ENCODE measurements at places on chromosomes 6 and 20.

DNA sequence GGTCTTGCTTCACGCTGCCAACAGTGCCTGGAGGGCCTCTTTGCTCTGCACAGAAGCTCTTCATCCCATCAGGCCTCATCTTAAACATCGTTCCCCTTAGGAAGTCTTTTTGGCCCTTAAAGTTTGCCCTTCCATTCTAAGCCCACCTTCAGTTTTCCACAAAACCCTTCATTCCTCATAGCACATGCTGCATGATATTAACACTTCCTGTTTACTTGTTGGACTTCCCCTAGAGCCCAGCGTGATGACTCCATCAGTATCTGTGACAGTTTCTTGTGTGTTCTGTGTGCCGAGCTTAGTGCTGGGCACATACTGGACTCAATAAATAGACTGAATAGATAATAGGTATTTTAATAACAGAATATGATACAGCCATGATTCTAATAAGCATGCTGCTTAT lies 2.2 kb downstream of the NT5DC1 start:
- DNase-seq = no peak

DNA sequence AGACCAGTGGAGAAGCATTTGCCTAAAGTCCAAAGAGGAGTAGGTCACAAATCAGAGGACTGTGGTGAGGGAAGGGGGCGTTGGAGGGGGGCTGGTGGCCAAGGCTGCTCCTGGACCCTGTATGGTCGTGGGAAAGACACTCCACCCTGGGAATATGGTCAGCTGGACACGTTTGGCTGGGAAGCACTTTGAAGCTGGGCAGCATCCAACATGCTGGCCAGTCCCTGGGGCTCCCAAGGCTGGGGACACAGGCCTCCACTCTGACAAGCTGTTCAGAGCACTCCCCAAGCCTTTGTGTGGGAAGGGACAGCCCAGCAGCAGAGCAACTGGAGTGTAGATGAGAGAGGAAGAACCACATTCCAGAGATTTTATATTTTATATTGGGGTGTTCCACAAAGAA lies 203.2 kb downstream of the ANKRD60 start:
- DNase-seq = no peak

DNA sequence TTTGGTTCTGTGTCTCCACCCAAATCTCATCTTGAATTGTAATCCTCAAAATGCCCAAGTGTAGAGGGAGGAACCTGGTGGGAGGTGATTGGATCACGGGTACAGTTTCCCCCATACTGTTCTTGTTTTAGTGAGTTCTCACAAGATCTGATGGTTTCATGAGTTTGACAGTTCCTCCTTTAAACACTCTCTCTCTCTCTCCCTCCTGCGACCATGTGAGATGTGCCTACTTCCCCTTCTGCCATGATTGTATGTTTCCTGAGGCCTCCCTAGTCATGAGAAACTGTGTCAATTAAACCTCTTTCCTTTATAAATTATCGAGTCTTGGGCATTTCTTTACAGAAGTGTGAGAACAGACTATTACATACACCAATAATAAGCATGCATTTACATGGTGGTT lies 12.1 kb upstream of the EYS start:
- DNase-seq = no peak

GRCh38 chr6:11251553-11252360 lies 19.3 kb upstream of the NEDD9 start:
- DNase-seq = no peak

GRCh38 chr6:164924674-164925073 lies 384.7 kb downstream of the C6orf118 start:
- no peak for DNase-seq

- no peak for DNase-seq
These were observed 5.9 kb downstream of the MAP7 start for GRCh38 chr6:136544326-136544725.

GRCh38 chr6:89411145-89412070 lies 665 bp downstream of the RRAGD start:
- no peak for DNase-seq

- DNase-seq = no peak
These were observed 261.0 kb upstream of the RIN2 start for GRCh38 chr20:19497064-19497463.

DNA sequence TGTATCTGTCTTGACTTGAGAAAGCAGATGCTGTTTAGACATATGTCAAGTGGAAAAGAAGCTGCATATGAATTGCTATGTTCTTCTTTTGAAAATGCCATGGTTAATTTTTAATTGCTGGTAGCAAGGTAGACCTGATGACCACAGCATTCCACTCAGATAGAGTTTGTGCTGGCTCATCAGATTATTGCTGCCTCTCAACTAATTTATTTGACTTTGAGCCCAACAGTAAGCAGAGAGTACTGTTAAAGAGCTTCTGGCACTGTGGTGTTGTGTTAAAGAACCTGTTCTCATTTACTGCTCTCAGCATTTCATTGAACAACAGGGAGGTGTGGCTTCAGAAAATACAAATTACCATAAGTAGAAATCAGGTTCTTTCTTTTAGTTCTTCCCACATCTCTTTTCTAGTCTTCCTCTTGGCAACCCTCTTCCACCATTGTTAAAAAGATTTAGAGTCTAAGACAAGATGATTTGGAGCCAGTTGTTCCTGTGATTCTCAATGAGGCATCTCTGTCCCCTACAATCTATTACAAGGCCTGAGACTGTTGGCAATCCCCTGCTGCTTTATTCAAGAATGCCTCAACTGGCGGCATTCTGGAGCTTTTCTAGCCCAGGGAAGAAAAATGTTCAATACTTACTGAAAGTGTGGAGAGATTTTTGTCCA lies 967.6 kb upstream of the GJE1 start:
- DNase-seq = no peak

GRCh38 chr20:57078116-57078515 lies 188.3 kb downstream of the BMP7 start:
- no peak for DNase-seq

- no peak for DNase-seq
These were observed 54.6 kb downstream of the FYN start for GRCh38 chr6:111818539-111819226.

DNA sequence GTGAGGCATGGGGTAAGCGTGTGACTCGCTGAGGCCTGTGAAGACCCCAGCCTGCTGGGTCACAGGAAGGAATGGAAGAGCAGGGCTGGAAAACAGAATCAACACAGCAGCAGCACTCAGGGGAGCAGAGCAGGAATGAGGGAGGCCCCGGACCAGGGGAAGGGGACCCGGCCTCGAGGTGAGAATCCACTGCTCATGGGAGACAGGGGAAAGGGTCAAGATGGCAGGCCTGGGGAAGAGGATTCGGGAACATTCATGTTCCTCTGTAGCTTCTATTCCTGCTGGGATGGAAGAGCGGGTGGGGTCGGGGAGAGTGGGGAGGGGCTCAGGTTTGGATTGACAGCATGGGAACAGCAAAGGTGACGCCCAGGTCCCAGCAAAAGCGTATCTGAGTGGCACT lies 59.4 kb downstream of the NPEPL1 start:
- no peak for DNase-seq

DNA sequence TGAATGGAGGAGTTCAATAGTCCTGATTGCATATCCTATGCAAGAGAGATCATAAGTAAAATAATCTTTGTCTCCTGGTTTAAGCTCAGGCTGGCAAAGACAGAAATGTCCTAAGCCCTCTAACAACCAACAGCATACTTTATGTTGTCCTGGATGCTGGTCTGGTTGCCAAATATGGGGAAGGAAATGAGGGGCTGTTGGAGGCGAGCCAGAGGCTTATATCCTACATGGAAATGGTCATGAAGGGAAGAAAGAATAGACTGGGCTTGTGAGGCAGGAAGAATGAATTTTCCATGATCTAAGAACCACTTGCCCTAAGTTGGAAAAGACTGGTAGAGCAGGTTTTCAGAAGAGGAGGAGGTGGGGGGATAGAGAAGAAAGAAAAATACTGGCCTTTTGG lies 237.1 kb downstream of the SMOC2 start:
- no peak for DNase-seq

GRCh38 chr6:57313711-57314471 lies 3.5 kb upstream of the PRIM2 start:
- no peak for DNase-seq

DNA sequence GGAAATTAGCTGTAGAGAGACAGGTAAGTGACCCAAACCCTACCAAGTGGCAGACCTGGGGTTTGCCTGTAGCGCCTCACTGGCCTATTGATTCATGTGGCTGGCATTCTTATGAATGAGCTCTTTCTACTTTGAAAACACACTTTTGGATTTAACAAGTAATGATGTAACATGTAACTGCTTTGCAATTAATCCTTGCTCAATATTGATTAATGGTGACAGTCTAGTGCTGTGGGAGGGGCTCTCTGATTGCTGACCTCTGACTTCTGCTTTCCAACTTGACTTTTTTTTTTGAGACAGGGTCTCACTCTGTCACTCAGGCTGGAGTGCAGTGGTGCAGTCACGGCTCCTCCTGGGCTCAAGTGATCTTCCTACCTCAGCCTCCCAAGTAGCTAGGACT lies 82.7 kb downstream of the TIAM2 start:
- no peak for DNase-seq

- DNase-seq = no peak
These were observed 635 bp downstream of the SLC35B3 start for GRCh38 chr6:8434727-8435092.

GRCh38 chr6:24825130-24825630 lies 26.5 kb upstream of the ARMH2 start:
- DNase-seq = no peak

DNA sequence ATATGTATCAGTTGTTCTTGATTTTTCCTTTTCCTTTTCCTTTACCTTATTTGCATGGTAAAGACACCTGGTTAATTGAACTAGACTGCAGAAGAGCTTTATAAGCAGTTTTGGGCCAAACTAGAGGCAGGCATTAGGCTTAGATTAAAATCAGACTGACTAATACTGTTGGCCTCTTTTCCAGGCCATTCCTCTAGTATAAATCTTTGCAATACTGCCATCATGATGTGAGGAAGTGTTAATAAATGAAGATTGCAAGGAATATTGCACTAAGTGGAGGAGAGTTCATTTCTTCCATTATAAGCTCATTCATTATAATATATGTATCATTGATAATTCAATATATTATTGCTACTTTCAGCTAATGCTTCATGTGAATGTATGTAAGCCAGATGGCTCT lies 163.8 kb downstream of the MMUT start:
- no peak for DNase-seq

- DNase-seq = no peak
These were observed 332.3 kb downstream of the BCKDHB start for GRCh38 chr6:80438772-80439171.

DNA sequence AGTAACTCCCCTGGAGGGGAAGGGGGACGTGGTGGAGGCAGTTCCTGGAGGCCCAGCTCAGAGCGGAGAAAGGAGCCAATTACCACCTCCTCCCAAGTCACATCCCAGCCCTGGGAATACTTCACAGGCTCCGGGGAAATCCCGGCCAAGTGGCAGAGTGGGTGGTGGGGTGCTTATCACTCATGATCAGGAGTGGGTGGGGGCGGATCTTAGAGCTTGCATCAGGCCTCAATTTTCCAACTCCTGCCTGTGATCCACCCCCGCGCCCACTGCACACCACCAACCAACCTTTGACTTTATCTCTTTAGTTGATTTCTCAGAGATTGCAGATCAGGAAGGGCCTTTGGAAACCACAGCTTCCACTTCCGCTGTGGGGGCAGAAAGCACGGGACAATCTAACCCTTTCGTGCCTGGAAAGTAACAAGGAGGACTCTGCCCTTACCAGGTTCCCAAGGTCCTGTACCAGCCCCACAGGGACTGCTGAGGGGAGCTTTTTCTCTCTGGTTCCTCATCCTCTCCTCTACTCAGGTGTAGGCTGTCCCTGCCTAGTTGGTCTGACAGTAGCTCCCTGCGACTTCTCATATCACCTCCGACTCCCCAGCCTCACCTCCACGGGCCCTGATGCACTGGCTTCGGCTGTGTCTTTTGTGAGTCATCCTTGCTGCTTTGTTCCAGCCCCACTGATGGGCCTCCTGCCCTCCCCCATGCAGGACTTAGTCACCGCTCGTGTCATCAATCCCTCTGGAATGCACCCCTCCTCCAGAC lies 24.9 kb upstream of the IER3 start:
- no peak for DNase-seq

DNA sequence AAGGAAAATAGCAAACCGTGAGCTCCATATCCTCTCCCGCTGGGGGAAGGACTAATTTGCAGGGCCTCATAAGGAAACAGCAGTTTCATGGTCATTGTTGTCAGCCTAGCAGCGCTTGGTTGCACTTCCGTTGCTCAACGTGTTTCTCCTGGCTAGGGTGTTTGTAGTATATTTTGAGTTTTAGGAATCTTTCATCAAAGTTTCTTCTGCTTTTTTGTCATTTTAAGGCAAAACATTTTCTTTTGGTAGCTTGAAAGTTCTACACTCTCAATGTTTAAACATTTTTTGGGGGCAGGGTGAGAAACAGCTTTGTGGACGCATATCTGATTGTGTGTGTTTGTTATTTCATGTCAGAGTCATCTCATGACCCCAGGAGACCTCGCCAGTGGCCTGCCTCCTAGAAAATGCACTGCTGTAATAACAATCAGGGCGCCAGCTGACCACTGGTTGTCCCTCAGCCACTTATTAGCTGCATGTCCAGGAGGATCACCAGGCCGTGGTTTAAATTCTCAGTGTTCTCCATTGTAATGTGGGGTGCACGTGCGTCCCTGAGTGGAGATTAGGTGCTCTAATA lies 20.6 kb downstream of the JARID2 start:
- no peak for DNase-seq

- DNase-seq = no peak
These were observed 6.6 kb downstream of the TM9SF4 start for GRCh38 chr20:32116079-32116521.

DNA sequence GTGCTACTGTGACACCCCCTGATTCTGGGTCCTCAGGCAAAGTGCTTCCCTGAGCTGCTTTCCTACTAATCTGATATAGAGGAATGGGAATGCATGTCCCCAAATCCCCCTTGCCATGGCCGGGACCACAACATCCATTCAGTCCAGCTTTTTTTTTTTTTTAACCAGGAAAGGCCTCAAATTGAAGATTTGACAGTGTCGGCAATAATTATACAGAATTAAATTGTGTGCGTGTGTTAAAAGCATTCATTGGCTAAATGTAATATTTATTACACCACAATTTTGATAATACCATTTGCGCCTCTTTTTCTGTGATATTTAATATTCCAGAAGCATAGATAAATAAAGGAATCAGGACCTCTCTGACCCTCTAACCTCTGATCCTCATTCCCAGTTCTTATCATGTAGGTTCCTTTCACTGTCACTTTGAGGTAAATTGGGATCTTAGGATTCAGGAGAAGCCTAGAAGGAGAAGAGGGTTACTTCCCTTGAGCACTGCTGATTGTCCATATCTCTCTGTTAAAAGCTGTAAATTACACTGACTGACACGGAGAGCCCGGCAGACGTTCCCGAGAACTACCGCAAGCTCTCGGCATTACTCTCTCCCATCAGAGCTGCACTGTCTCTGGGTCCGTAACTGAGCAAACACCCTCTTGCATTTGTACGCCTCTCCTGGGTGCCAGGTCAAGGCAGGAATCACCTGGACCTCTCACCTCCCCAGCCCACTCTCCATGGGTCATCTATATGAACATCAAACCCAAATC lies 29.4 kb upstream of the MAFB start:
- DNase-seq = no peak

DNA sequence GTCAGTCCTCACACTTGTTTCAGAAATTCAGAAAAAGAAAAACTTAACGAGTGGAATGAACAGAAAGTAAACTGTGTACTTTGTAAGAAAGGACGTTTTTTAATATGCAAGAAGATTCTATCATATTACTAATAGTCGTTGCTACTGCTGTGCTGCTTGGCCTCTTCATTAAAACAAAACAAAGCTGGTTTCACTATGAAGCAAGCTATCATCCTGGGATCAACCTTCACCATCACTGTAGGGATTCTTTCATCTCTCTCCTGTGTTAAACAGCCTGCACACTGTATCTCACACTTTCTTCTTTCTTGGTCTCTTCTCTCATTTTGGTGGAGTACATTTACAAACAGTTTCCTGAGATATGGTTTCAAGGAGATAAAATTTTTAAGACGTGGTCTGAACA lies 284.2 kb downstream of the BTBD9 start:
- DNase-seq = no peak

Data from D721Med (cell line).